ENCODE measurements at places on chromosomes 5 and 9. TPM values are rescaled to one million over a fixed set of nuclear protein-coding genes. Genes with fewer than 3 reads are reported as not detected.

PLAC8L1 gene
- not detected for total RNA-seq

- H3K27ac ChIP-seq: no peak overlapping the region
- H3K27me3 ChIP-seq: no peaks in the 10 kb centered on the region
- no peaks in the 10 kb centered on the region for H3K4me1 ChIP-seq
- DNase-seq: no peak
Observed at GRCh38 chr9:36174731-36175130, 5.5 kb downstream of the CCIN start.

- 0 out of 2 replicates have a peak overlapping the region, but pooled peaks have one; percentile 37 for H3K27ac ChIP-seq
- H3K4me1 ChIP-seq: peaks cover 24% of the 10 kb centered on the region
- H3K27me3 ChIP-seq: no peaks in the 10 kb centered on the region
- peaks cover 13% of the 10 kb centered on the region for H3K36me3 ChIP-seq
Observed at GRCh38 chr9:109935406-109936087, 155.5 kb downstream of the PALM2AKAP2 start.

- DNase-seq: peak; percentile 12
- H3K27me3 ChIP-seq: no peaks in the 10 kb centered on the region
- H3K4me1 ChIP-seq: 0 out of 2 replicates have a peak, but pooled peaks cover 4% of the 10 kb centered on the region
Observed at GRCh38 chr5:83450183-83450966, 21.2 kb upstream of the VCAN start.

GRCh38 chr9:94817291-94818177 is 91.0 kb downstream of the AOPEP start:
- H3K4me3 ChIP-seq: no peak overlapping the region
- no peak for DNase-seq
- 0 out of 2 replicates have a peak, but pooled peaks cover 6% of the 10 kb centered on the region for H3K36me3 ChIP-seq
- peak overlapping the region; percentile 29 for H3K27ac ChIP-seq
- H3K4me1 ChIP-seq: peaks cover 48% of the 10 kb centered on the region
- no peaks in the 10 kb centered on the region for H3K27me3 ChIP-seq

DNA sequence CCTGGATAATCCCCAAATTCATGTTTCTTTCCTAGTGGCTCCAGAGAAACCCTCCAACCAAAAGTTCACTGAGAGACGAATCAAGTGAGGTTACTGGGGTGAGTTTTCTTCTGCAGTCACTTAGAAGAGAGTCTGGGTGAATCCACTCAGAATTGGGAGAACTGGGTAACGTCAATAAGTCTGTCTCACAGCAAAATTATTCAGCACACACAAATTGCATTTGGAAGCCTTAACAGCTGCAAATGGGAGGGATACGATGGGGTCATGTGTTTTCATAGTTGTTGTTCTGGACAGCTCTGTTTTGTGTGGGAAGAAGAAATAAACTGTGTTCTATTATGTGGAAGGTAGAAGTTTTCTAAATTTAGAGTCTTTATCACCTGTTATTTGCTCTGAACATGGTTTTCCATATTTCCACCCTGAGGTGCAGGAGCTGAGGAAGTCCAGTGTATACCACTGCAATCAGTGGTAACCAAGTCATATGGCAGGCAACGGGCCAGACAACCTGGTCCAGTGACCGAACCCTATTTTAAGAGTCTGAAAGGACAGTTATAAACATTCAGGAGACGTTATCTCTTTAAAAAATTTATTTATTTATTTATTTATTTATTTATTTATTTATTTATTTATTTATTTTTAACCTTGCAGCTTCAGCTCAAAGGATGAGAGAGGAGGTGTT is 21.9 kb downstream of the MARCHF3 start:
- H3K36me3 ChIP-seq: no peaks in the 10 kb centered on the region
- H3K27me3 ChIP-seq: no peaks in the 10 kb centered on the region
- no peak overlapping the region for H3K27ac ChIP-seq
- H3K4me1 ChIP-seq: peaks cover 7% of the 10 kb centered on the region
- no peak overlapping the region for H3K4me3 ChIP-seq
- no peak for DNase-seq

PCDHGB2 gene
- total RNA-seq: not detected

AP3S1 gene
- 316 TPM for total RNA-seq

- H3K4me1 ChIP-seq: peaks cover 51% of the 10 kb centered on the region
- no peak overlapping the region for H3K4me3 ChIP-seq
- DNase-seq: peak; percentile 64
- no peaks in the 10 kb centered on the region for H3K27me3 ChIP-seq
Observed at GRCh38 chr5:37086466-37087173, 162.6 kb downstream of the CPLANE1 start.

SLC34A3 gene
- total RNA-seq: not detected

DNA sequence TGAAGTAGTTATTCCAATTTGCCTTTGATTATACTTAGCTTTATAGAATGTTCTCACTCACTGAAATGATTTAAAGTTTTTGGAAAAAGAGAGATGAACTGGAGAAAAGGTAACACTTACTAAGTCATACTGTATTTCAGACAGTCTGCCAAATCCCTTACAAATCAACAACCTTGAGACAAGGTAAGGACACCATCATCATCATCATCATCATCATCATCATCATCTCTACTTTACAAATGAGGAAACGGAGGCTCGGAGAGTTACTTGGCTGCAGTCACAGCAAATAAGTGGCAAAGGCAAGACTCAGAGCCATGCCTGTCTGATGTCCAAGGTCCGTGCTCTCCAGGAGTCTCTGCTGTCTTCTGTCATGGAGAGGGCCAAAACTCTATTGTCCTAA is 9.4 kb downstream of the GDA start:
- no peaks in the 10 kb centered on the region for H3K27me3 ChIP-seq
- H3K27ac ChIP-seq: no peak overlapping the region
- no peaks in the 10 kb centered on the region for H3K36me3 ChIP-seq
- no peak for DNase-seq

DNA sequence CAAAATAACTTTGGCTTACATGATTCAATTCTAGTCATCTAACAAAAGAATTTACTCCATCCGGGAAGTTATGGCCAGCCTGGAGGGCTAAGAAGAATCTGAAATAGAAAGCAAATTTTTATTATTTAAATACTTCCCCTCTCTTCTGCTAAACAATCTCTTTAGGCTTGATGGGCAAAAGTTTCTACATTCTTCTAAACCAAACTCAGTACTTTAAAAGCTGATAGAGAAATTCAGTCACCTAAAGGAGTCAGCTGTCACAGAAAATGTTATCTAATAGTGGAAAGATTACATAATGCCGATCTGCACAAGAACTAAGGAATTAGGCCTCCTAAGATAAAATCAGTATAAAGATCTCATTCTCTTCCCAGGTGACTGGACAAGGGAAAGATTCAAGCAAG is 32.4 kb downstream of the GNAQ start:
- H3K27ac ChIP-seq: peak overlapping the region; percentile 49
- no peaks in the 10 kb centered on the region for H3K27me3 ChIP-seq
- H3K4me1 ChIP-seq: peaks cover 22% of the 10 kb centered on the region
- H3K4me3 ChIP-seq: no peak overlapping the region

- peak; percentile 4 for DNase-seq
- no peaks in the 10 kb centered on the region for H3K36me3 ChIP-seq
- no peaks in the 10 kb centered on the region for H3K4me1 ChIP-seq
- H3K4me3 ChIP-seq: no peak overlapping the region
Observed at GRCh38 chr5:110086658-110087388, 397.1 kb downstream of the MAN2A1 start.

- H3K36me3 ChIP-seq: no peaks in the 10 kb centered on the region
- H3K27me3 ChIP-seq: peaks cover 76% of the 10 kb centered on the region
- no peaks in the 10 kb centered on the region for H3K4me1 ChIP-seq
- no peak overlapping the region for H3K27ac ChIP-seq
- no peak for DNase-seq
- no peak overlapping the region for H3K4me3 ChIP-seq
Observed at GRCh38 chr5:176737746-176738636, 72.4 kb upstream of the UNC5A start.

ACOT12 gene
- total RNA-seq: not detected

DNA sequence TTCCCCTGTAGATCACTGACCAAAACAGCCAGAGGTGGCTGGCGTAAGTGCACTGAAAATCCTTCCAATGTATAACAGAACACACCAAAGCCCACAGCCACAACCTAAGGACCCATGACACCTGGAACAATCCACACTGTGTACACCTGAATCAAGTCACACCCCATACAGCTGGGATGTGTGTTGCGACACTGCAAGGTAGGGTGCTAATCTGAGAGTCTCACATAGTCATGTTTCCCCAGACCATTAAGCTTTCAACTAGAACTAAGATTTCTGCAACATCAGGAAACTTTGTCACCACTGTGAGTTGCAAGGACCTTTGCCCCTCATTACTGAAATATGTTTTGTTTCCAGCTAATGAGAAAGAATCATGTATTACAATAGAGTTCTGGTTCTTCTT is 59.4 kb downstream of the MED27 start:
- no peaks in the 10 kb centered on the region for H3K36me3 ChIP-seq
- H3K27me3 ChIP-seq: no peaks in the 10 kb centered on the region
- H3K4me1 ChIP-seq: peaks cover 14% of the 10 kb centered on the region

- H3K4me1 ChIP-seq: no peaks in the 10 kb centered on the region
- H3K36me3 ChIP-seq: no peaks in the 10 kb centered on the region
- H3K4me3 ChIP-seq: no peak overlapping the region
- H3K27ac ChIP-seq: no peak overlapping the region
- no peak for DNase-seq
- peaks cover 5% of the 10 kb centered on the region for H3K27me3 ChIP-seq
Observed at GRCh38 chr5:147803926-147804325, 21.4 kb upstream of the JAKMIP2 start.

DNA sequence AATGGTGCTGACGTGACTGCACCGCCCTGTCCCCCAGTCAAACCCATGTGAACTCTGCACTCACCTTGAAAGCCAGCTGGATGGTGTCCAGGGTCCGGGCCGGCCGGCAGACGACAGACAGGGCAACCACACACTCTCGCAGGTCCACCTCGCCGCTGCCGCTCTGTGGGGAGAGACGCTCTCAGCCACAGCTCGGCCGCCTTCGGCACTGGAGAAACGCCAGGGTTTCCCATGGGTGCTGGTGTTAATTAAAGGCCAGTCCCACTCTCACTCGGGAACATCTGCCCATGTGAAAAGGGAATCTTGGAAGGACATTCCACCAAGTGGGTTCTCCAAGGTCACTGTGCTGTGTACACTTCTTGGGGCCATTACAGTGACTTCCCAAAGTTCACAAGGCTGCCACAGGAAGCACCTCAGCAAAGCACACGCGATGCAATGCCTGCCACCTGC is 25.5 kb upstream of the SLC6A3 start:
- no peak for DNase-seq
- no peak overlapping the region for H3K4me3 ChIP-seq
- no peaks in the 10 kb centered on the region for H3K27me3 ChIP-seq
- peaks cover 12% of the 10 kb centered on the region for H3K36me3 ChIP-seq

SLCO4C1 gene
- not detected for total RNA-seq

DNA sequence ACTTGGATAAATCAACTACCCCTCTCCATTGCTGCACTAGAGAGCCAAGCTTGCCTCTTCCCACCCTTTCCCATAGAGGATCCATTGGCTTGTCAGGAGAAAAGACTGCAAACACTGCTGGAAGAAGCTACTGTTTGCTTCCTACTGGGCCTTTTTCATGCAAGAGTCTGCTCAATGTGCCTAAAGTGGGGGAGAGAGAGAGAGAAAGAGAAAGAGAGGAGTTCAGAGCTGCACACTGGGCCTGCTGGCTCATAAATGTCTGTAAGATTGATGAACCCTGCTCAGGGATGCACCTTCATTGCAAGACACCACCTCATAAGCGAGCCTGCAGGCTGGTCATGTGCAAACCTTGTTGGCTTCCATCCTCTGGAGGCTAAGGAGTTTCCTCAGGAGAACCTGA is 269.4 kb downstream of the ZNF608 start:
- no peaks in the 10 kb centered on the region for H3K4me1 ChIP-seq
- H3K36me3 ChIP-seq: no peaks in the 10 kb centered on the region
- H3K27ac ChIP-seq: no peak overlapping the region
- H3K4me3 ChIP-seq: no peak overlapping the region
- no peaks in the 10 kb centered on the region for H3K27me3 ChIP-seq
- no peak for DNase-seq

GRCh38 chr5:140075371-140075770 is 32.3 kb upstream of the NRG2 start:
- no peak overlapping the region for H3K27ac ChIP-seq
- H3K4me1 ChIP-seq: no peaks in the 10 kb centered on the region
- peaks cover 13% of the 10 kb centered on the region for H3K27me3 ChIP-seq
- no peak for DNase-seq

GRCh38 chr9:71681708-71682272 is 86.5 kb downstream of the CEMIP2 start:
- no peak overlapping the region for H3K4me3 ChIP-seq
- peak overlapping the region; percentile 72 for H3K27ac ChIP-seq
- H3K36me3 ChIP-seq: peaks cover 5% of the 10 kb centered on the region

GRCh38 chr5:168995024-168995423 is 305.9 kb downstream of the SLIT3 start:
- DNase-seq: no peak
- no peaks in the 10 kb centered on the region for H3K27me3 ChIP-seq
- H3K4me1 ChIP-seq: peaks cover 25% of the 10 kb centered on the region
- no peak overlapping the region for H3K4me3 ChIP-seq
- H3K27ac ChIP-seq: no peak overlapping the region

DNA sequence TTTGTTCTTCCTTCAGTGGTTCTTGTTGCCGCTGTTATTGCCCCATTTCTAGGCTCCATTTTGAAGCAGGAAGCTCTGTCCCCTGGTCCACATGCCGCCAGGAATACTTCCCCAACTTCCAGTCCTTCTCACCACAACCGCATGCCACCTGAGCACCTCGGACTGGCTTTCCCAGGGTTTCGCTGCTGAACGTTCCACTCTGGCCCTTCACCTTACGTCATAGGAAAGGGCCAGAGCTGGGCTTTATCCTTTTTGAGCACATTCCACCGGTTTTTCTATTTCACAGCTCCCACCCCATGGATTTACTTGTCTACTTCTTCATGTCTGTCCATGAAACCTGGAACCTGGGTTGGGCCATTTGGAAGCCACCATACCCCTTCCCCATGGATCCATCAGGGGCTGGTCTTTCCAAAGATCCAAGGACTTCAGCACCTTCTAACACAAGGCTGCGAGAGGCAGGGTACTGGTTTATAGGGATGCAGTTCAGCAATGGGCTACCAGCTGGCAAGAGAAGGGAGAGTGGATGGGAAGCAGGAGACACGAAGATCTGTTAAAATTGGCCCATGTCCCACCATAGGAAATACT is 557.4 kb downstream of the BNC2 start:
- no peak overlapping the region for H3K27ac ChIP-seq
- no peak for DNase-seq
- no peak overlapping the region for H3K4me3 ChIP-seq
- H3K36me3 ChIP-seq: no peaks in the 10 kb centered on the region
- H3K27me3 ChIP-seq: no peaks in the 10 kb centered on the region

PPP3R2 gene
- total RNA-seq: not detected

DNA sequence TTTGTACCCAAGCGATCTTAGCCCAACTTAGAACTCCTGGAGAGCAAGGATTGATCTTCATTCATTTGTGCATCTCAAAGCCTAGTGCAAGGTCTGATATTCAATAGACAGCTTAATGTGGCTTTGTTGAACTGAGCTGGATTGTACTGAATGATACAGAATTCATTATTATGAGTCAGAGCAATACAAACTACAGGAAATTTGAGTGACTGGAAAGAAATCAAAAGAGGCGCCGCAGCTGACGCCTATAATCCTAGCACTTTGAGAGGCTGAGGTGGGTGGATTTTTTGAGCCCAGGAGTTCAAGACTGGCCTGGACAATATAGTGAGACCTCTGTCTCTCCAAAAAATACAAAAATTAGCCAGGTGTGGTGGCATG is 58.6 kb downstream of the ENC1 start:
- H3K4me1 ChIP-seq: peaks cover 26% of the 10 kb centered on the region
- H3K4me3 ChIP-seq: no peak overlapping the region
- H3K36me3 ChIP-seq: no peaks in the 10 kb centered on the region
- H3K27ac ChIP-seq: no peak overlapping the region
- DNase-seq: no peak

GRCh38 chr5:103617913-103618312 is 55.3 kb upstream of the NUDT12 start:
- H3K4me3 ChIP-seq: no peak overlapping the region
- DNase-seq: no peak
- H3K36me3 ChIP-seq: no peaks in the 10 kb centered on the region
- no peaks in the 10 kb centered on the region for H3K27me3 ChIP-seq
- H3K4me1 ChIP-seq: no peaks in the 10 kb centered on the region

PCDHGA6 gene
- total RNA-seq: 1.4 TPM
